Stimulated activated CD4-positive, alpha-beta T cell treated with anti-CD3 and anti-CD28 coated beads, Interleukin-12 subunit alpha, Interleukin-12 subunit beta, amount 100 ng/mL, for 4 hours (primary cell): ENCODE measurements at places on chromosomes 4 and X.

GRCh38 chr4:12319765-12320164 lies 891.1 kb upstream of the HS3ST1 start:
- DNase-seq = no peak

DNA sequence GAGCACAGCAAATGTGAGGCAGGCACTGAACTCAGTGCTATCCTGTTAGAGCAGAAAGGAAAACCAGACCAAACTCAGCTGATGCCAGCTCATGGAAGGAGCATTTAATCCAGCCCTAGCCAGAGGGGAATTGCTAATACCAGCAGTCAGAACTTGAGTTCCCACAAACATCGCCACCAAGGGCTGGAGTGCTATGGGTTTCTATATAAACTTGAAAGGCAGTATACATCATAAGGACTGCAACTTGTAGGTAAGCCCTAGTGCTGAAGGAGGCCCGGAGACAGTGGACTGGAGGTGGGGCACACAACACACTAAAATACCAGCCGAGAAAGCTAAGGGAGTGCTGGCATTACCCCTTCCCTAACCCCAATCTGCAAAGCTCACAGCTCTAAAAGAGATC lies 440.2 kb downstream of the PRR32 start:
- no peak for DNase-seq

GRCh38 chr4:74096265-74096980 lies 2.6 kb downstream of the CXCL2 start:
- DNase-seq = no peak

- no peak for DNase-seq
Measured at GRCh38 chrX:34487364-34487763, 169.7 kb downstream of the TMEM47 start.

DNA sequence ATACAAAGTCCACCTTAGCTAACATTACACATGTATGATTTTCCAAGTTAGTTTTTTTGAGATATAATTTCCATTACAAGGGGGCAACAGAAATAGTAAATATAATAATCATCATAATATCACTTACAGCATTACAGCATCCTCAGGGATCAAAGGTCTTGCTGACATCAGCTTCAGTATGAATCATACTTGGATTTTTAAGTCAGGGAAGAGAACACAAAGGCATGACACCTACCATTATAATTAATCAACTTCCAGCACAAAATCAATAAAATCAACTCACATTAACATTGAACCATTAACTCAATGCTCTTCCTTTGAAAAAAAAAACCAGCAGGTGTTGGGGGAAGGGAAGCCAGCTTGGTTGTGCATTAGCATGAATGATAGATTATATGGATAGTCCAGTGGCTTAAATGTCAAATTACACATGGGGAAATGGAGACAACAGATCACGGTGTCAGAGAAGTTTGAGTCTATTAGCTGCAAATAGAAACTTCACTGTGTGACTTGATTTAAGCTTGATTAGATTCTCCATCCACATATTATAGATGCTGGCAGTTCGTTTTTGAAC lies 66.9 kb upstream of the CAPN6 start:
- no peak for DNase-seq

DNA sequence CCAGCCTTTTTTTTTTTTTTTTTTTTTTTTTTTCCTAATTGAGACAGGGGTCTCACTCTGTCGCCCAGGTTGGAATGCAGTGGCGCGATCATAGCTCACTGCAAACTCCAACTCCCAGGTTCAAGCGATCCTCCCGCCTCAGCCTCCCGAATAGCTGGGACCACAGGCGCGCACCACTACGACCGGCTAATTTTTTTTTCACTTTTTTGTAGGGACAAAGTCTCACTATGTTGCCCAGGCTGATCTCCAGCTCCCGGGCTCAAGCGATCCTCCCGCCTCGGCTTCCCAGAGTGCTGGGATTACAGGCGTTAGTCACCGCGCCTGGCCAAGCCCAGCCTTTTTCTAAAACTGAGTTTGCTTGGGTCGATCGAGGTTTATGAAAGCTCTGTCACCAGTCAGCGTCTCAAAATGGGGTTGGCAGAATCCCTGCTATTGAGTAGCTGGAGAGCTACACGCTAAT lies 1.3 kb upstream of the OTUD5 start:
- DNase-seq = no peak

DNA sequence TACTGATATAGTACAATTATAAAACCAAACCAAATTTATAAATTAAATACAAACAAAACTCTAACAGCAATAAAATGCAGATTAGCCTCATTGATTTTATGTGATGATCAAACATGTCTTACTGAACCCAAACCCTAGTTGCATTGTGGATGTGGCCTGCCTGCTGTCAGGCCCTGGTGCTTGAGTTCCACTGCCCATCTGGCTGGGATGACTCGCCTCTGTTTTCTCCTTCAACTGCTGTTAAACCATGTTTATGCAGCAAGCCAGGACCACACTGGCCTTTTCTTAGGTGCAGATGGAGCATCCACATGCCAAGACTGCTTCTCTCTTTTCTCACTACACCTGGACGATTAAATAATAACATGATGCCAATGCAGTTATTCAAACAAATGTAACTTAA lies 22.6 kb downstream of the NAP1L5 start:
- no peak for DNase-seq

- DNase-seq = no peak
Measured at GRCh38 chr4:94827481-94828110, 69.8 kb downstream of the BMPR1B start.
